NCI-H2227 treated with DMSO at 0.1 percent for 48 hours (cell line): ENCODE measurements at places on chromosomes 13 and 19.
A peak's percentile ranks its signal among the peaks of the same experiment; 100 is the strongest.

DNA sequence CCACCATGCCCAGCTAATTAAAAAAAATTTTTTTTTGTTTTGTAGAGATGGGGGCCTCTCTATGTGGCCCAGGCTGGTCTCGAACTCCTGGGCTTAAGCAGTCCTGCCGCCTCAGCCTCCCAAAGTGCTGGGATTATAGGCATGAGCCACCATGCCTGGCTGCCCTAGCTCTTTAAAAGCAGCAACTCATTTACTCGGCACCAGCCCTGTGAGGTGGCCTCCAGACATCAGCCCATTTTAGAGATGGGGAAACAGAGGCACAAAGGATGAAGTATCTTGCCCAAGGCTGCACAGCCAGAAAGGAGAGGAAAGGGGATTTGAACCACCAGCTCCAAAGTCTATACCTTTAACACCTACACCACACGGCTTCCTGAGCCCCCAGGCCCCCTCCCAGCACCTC is 312 bp downstream of the PRX start:
- no peak for DNase-seq

DNA sequence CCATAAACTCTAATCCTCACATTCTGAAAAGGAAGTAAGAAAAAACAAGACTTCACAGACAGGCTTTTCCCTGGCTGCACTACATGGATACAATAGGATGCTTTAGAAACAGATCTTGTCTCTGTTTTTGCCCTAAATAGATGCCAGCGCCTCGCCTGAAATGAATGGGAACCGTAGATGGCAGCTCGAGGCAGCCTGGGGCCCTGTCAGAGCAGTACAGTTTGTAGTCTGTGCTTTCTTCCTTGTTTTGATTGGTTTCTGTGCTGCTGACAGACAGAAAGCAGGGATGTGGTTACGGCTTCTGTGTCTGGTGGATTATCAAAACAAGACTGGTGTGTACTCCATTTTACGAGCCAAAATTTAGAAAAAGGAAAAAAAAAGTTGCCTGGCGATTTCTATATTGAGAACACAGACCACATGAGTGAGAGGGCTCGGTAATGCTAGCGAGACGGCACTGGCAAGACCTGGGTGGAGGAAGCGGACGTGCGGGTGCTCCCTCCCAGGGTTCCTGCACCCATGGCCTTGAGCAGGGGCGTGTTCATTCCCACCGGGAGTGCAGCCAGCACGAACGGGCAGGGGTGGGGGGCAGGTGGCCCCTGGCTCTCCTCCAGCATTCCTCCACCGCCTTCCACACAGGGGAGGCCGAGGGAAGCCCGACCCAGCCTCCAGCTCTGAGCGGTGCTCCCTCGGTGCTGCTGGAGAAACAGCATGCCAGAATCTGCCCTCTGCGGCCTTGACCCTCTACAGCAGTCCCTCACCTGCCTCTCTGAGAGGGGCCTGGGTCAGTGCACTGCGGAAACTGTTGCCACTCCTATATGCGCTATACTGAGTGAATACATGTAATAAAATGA is 37.6 kb upstream of the C1QTNF9 start:
- DNase-seq: no peak

GRCh38 chr19:50500060-50500752 is 10.8 kb downstream of the JOSD2 start:
- DNase-seq: no peak

- no peak for DNase-seq
These were observed 8.4 kb downstream of the LSM14A start for GRCh38 chr19:34180709-34181108.

GRCh38 chr19:42153672-42154433 is 21.6 kb upstream of the POU2F2 start:
- peak; percentile 89 for DNase-seq

DNA sequence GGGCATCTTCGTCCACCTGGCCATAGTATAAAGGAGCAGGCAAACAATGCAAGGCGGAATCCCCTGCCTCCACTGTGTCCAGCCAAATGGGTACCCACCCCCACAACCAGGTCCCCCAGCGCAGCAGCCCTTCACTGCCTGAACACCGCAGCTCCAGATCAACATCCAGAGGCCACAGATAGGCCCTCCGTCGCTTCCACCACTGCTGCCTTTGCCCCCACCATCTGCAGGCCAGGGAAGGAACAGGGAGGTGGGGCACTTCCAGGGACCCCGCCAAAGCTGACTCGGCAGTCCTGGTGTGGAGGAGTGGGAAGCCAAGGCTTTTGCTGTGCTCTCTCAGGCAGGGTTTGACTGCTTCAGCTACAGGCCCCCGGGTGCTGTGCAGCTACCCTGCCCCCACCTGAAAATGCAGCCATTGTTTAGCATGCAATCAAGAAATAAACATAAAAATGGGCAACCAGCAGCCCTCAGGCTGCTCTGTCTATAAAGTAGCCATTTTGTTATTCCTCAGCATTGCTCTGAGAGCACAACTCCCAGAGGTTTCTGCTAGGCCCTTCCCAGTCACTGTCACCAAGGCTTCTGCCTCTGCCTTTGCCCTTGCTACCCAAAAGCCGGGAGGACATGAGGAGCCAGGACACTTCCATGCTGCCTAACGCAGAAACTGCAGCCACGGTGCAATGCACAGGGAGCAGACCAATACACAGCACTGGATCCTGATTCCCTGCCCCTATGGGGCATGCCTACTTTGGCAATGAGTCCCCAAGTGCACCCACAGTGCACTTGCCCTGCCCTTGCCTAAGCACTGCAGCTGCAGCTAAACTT is 733.2 kb upstream of the KLHL1 start:
- no peak for DNase-seq

DNA sequence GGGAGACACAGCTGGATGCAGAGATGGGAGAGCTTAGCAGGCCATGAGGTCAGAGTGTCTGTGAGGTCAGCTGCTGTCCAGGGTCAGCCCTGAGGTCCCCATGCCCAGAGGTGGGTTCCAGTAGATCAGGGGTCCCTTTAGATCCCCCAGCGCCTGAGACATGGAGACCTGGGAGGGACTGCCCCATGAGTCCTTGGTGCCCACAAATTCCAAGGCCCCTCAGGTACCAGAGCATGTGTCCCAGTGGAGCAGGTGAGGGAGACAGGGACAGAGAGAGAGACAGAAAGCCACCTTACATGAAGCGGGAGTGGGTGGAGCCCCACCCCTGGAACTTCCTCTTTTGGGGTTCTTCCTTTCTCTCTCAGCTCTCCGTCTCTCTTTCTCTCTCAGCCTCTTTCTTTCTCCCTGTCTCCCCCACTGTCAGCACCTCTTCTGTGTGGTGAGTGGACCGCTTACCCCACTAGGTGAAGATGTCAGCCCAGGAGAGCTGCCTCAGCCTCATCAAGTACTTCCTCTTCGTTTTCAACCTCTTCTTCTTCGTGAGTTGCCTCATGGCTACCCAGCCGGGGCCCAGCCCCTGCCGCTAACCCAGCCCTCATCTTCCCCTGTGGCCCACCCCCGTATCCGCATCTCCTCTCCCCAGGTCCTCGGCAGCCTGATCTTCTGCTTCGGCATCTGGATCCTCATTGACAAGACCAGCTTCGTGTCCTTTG is at the start of gene CD37:
Gene CD37 (plus strand): TSS at position 336 of the 713 bp plus-strand sequence. CDS start 135 bp downstream, at position 471.
- DNase-seq: no peak
